ENCODE measurements at places on chromosomes 11 and 22. TPM values are rescaled to one million over a fixed set of nuclear protein-coding genes. Genes with fewer than 3 reads are reported as not detected.

WNT7B gene
- total RNA-seq, result 75.5 TPM

YPEL1 gene
- 8.3 TPM for total RNA-seq

ANKRD42 gene
- total RNA-seq, result 10.4 TPM

CAVIN3 gene
- total RNA-seq, result 26.0 TPM

APOL5 gene
- not detected for total RNA-seq

PKP3 gene
- 109 TPM for total RNA-seq
